ENCODE measurements at places on chromosomes 7 and 10.

DNA sequence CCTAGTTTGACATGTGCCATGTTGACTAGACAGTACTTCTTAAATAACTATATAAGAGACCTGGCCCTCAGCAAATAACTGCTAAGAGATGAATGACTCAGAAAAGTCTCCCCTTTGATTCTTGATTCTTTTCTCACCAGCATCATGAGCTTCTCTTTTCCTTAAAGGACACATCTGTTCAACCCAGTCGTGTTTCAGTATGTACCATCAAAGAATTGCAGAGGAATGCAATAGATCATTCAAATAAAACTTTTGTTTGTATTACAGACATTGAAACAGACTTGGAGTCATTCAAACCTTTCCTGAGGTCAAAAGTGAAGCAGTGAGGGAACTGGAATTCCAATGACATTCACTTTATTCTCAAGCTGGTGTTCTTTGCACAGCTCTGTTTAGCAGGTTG lies 598.3 kb upstream of the GHITM start:
- DNase-seq: no peak

- no peak for DNase-seq
These were observed 43.8 kb upstream of the SEMA3D start for GRCh38 chr7:85230623-85231022.

DNA sequence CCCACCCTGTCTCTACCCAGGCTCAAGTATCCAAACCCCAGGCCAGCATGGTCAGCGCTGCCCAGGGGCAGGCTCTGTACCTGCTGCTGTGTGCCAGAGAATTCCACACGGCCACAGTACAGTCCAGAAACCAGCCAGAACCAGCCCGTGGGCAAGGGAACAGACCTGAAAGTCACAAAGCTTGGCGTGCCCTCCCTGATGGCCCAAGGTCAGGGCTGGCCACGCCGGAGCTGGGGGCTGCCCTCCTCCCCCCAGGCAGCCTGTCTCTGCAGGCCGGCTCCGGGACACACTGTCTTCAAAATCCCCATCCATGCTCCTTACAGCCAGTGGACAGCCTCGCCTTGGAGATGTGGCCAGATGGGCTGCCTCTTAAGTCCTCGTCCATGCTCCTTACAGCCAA lies 78.4 kb downstream of the CTBP2 start:
- DNase-seq: no peak

GRCh38 chr10:110717781-110718589 lies 73.8 kb downstream of the RBM20 start:
- no peak for DNase-seq

DNA sequence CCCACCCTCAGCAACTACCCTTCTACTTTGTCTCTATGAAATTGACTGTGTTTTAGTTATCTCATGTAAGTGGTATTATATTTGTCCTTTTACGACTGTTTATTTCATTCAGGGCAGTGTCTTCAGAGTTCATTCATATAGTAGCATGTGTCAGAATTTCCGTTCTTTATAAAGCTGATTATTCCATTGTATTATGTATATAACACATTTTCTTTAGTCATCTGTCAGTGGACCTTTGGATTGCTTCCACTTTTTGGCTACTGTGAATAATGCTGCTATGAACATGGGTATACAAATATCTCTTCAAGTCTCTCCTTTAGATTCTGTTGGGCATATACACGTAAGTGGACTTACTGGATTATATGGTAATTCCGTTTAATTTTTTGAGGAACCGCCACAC lies 14.5 kb downstream of the SLF2 start:
- DNase-seq: no peak

GRCh38 chr10:102435529-102436233 lies 3.3 kb upstream of the CUEDC2 start:
- no peak for DNase-seq

DNA sequence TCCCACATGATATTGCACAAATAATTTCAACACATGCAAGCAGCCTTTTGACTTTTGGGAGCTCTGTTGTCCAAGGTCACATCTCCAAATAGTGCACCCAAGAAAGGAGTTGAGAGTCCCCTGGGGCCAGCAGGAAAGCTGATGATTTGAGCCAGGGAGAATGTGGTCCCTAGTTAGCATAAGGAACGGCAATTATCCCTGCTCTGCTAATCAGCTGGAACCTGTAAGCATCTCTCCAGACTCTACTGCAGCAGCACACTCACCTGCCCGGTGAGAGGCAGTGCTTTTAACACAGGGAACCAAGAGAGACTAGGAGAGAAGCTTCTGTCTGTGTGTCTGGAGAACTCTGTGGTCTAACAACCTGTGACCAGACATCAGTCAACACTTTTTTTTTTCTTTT lies 17.0 kb downstream of the TRPV5 start:
- no peak for DNase-seq

DNA sequence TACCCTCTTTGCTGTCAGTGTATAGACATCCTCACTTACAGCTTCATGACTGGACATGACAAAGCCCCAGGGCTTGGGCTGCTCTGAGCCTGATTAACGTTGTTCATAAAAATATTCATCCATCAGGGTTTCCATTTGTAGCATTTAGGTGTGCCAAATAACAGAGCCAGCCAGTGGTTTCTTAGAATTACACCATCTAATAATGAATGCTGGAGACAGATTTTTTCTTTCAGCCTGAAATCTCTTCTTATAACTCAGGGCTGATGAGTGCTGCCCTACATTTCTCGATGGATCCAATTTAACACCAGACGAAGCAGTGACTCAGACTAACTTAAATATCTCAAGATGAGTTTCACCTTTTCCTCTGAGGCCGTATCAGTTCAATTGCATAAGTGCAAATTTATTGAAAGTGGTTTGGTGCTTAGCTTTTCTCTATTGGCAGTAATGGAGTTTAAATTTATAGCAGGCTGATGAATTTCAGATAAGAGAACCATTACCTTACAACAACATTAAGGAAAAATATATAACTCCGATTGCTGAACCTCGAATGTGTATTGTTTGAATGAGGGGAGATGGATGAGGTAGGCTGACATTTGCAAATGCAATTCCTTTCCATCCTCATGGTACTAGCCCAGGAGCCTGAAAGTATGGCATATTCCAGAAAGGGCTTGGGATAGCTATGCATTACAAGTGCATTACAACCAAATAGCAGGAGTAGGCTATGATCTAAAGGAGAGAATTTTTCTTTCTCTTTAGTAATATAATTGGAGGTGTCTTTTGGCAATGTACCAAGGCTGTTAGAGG lies 900.6 kb downstream of the KCNMA1 start:
- no peak for DNase-seq

DNA sequence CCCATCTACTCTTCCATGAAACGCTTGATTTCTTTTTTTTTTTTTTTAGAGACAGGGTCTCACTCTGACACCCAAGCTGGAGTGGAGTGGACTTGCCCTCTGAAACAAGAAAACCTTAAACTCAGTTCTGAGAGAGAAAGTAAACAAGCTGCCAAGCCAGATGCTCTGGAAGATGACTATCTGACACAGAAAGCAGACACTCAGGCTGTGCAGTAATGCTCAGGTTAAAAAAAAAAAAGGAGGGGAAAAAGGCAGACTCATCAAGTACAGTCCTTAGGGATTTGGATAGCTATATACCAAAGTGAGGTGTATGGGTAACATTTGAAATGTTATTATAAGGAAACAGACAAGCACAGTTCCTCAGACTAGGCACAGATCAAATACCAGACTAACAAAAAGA lies 80.5 kb downstream of the IDE start:
- DNase-seq: no peak

DNA sequence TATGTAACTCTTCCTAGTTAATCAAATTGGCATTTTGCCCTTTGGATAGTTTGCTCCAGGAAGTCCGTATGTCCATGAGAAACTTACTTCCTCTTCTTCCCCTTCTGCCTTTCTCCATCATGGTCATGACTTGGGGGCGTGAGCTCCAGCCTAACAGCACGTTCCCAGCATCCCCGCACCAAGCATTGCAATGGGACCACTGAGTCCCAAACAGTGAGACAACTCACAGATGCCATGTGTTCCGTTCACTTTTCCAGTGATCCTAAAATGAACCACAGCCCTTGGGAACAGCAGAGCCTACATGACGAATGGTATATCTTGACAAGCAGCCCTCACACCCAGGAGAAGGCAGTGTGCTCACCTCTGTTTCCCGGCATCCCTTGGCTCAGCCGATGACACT lies 10.7 kb downstream of the BTBD16 start:
- no peak for DNase-seq

GRCh38 chr10:44369854-44370253 lies 15.0 kb downstream of the CXCL12 start:
- DNase-seq: no peak

GRCh38 chr7:156279635-156280034 lies 360.9 kb upstream of the RNF32 start:
- no peak for DNase-seq

DNA sequence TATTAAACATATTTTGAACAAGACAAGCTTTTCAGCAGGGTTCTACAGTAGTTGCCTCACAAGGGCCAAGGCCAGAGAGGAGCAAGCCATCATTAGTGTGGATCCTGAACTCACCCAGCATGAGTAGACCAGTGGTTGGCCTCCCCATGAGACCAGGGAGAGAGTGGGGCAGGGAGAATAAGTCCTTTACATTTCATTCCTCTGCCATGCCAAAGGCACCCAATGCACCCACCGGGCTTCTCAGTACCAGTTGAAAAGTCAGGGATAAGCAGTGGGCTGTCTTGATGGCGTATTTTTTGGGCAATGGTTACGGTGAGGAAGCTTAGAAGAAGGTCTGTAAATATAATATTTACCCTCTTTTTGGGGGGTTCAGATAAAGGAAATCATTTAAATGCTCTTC lies 16.6 kb downstream of the CRTAC1 start:
- DNase-seq: no peak

- no peak for DNase-seq
These were observed 1.6 kb upstream of the SAMD9 start for GRCh38 chr7:93119191-93119905.

- no peak for DNase-seq
These were observed 172.8 kb upstream of the AOAH start for GRCh38 chr7:36896956-36897590.

DNA sequence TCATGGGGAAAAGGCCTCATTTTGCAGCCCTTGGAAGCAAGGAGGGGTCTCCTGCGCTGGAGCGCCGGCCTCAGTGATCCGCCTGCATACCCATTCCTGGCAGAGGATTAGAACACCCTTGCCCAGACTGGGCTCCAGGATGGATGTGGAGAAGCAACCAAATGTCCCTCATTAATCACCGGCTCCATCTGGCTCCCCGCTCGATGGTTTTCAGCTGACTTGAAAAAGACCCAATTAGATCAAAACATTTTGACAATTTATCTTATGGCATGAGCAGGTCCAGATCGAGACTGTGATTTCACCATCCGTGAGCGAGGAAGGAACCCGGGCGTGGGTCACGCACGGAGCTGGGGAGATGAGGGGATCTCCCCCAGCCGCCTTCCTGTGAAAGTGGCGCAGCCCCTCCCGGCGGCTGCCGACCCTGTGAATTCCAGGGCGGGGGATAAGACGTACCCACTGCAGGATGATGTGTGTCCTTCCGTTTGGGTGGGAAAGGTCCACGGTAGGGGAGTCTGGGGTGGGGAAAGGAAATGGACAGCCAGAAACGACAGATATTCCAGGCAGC lies 141.6 kb downstream of the EMX2 start:
- no peak for DNase-seq

DNA sequence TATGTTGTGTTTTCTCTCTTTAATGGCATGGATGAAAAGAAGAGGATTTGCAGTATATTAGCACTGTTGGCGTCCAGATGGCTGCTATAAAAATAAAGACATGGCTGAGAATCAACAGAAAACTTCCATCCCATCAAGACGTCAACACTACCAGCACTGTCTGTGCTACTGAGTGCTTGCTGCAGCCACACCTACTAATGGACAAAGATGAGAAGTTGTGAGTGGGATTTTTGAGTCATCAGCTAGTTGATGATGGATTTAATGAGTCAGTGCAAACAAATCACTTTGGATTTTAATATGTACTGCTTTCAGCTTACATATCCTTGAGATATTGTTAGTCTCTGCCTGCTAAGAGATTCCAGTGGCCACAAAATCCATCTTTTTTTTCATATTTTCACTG lies 631.0 kb upstream of the ANKRD30A start:
- DNase-seq: no peak

- DNase-seq: no peak
These were observed 134.7 kb downstream of the TMEM178B start for GRCh38 chr7:141208539-141208938.

- no peak for DNase-seq
These were observed 50.8 kb upstream of the ABLIM1 start for GRCh38 chr10:114708717-114709335.

DNA sequence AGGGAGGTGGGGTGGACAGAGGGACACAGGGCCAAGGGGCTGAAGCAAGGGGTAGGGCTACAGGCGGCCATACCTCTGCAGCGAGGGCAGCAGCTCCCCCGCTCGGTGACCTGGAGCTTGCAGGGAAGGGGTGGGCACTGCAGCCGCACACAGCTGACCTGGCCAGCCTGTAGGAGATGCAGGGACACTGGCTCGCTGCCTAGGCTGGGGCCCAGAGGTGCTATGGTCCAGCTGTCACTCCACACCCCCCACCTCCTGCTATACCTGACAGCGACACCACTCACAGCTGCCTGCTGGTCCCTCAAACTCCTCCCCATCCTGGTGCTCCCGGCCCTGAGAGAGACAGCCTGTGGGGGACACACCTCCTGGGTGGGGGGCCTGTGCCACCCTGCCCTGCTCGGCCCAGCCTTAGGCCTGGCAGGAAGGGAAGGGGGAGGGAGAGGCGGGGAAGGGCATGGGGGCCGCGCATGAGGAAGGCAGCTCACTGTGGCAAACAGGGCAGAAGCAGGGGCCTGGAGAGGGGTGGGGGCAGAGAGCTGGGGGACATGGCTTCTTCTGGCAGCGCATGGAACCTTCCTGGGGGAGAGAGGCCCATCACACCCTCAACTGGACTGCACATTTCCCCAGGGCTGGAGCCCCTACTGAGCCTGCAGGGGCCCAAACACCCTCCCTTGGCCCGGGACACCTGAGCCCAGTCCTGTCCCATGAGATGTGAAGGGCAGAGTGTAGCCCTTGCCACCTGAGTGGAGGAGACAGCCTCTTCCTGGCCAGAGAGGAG lies 23.9 kb downstream of the ATP6V1F start:
- no peak for DNase-seq

DNA sequence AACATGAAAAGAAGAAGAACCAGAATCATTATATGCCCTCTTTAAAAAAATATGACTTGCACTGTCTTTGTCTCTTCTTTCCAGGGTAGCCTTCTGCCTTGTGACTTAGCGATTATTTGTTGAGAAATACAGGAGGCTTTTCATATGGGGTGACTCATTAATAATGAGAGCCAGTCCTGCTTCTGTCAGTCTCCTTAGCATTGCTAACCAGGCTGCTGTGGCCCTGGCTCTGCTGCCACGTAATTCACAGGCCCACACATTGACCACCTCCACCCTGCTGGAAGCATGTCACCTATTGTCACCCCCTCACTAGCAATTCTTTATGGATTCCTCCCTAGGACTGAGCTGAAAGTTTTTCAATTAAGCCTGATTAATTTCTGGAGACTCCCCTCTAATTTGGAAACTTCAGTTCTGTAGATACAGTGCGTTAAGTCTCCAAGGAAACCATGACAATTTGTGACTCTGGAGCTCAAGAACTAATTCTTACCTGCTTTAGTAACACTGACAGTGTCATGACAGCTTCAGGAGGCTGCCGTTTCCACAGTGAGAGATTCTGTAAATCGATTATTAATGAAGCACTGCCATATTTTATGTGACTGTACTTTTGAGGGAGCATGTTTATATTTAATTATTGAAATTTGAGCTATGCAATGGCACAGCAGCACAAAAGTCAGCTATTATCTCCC lies 267.9 kb upstream of the SP8 start:
- DNase-seq: no peak
